HS-5 (cell line): ENCODE measurements at places on chromosomes 1 and 21.
A peak's percentile ranks its signal among the peaks of the same experiment; 100 is the strongest.

GRCh38 chr1:91201176-91201575 is 179.3 kb upstream of the ZNF644 start:
- DNase-seq = no peak

DNA sequence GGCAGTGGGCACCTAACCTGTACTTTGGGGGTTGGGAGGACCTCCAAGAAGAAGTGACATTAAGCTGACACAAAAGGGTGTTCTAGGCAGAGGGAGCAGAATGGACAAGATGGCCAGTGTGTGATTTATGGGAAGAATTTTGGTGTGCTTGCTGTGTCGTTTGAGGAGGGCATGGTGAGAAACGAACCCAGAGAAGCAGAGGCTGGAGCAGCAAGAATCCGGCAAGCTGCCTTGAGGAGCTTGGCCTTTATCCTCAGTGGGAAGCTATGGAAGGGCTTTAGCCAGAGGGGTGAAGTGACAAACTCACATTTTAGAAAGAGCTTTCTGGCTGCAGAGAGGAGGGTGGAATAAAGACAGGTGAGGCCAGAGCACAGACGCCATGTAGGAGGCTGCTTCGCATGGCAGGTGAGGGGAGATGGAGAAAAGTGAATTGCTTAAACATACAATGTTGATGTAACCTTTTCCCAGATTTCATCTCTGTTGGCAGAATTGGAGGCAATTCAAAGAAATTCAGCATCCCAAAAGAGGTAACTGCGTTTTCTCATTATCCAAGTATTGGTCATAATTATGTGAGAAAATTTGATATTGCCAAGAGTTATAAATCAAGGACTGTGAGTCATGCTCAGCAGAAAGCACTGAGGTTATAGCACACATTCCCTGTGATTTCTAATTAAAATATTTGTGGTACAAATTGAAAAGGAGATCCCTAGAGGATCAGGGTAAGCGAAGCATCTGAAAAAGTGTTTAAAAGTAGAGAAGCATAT is 26.5 kb downstream of the TRIM45 start:
- no peak for DNase-seq

GRCh38 chr1:46446646-46447498 is 42.8 kb upstream of the DMBX1 start:
- DNase-seq = peak; percentile 22

DNA sequence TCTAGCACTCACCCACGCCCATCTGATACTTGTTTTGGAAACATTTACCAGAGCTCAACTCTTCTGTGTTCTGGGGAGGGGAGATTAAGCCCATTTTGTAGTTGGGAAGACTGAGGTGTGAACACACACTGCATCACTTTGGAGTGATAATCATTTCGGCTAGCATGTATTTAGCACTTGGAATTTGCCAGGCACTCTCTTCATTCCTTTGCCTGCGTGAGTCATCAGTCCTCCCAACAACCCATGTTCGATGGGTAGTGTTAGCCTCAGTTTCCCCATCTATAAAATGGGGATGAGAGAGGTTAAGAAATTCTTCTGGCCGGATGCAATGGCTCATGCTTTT is 182.8 kb upstream of the TMEM51 start:
- no peak for DNase-seq
